ENCODE measurements at places on chromosomes 11 and 22.

- DNase-seq = no peak
Measured at GRCh38 chr11:46198245-46199240, 77.3 kb upstream of the PHF21A start.

DNA sequence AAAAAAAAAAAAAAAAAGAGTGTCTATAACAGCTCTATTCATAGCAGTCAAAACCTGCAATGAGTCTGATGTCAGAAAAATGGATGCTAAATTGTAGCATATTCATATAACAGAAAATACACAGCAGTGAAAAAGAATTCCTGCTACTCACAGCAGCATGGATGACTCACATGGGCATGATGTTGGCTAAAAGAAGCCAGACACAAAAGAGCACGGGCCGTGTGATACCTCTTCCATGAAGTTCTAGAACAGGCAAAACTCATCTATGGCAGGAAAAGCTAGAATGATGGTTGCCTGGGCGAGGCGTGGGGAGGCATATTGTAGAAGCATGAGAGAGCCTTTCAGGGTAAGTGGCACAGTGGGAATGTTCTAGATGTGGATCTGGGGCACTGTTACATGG is 18.9 kb downstream of the PLAAT3 start:
- no peak for DNase-seq

GRCh38 chr11:109155291-109155690 is 266.7 kb upstream of the C11orf87 start:
- no peak for DNase-seq

GRCh38 chr11:96990914-96991313 is 601.1 kb downstream of the JRKL start:
- DNase-seq = no peak

- no peak for DNase-seq
Measured at GRCh38 chr11:126426106-126426505, 70.6 kb downstream of the ST3GAL4 start.

- no peak for DNase-seq
Measured at GRCh38 chr11:32107647-32108046, 16.8 kb downstream of the RCN1 start.

DNA sequence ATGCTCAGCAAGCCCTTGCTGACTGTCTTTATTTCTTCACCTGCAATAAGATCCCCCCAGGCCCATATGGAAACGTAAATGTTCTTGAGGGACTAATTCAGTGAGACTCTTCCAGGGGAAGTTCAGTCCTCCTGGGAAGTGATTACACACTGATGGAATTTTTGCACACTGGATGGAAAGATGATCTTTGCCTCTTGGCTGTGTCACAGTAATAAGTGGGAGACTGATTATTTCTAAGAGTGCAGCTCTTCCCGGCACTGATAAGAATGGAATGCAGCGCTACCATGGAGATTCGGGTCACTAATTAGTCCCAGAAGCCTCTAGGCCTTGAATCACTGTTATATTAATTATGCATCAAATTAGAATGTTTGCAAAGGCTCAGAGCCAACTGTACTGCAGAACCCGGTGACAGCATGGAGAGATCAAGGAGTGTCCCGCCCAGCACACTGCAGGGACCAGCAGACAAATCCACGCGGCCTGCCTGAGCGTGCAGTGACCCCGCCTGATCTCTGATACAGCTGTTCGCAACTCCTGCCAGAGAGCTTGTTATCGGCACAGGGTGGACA is 178.3 kb downstream of the SNX19 start:
- DNase-seq = peak; percentile 81

DNA sequence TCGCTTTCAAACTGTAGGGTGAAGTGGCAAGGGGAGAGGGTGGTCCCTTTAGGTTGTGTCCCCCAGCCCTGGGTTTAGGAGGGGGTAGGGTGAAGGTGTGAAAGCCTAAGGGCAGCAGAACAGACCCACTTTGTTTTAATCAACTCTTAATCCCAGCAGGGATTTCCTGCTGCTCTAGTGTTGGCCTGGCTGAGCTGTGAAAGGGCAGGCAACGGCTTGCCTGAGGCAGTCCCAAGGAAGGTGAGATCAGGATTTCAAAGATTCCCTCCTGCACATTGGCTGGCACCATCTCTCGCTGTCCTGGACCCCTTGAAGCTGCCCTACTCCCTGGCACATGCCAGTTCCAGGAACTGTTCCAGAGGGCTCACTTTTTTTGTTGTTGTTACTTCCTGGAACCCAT is 221.3 kb downstream of the INSC start:
- DNase-seq = no peak

DNA sequence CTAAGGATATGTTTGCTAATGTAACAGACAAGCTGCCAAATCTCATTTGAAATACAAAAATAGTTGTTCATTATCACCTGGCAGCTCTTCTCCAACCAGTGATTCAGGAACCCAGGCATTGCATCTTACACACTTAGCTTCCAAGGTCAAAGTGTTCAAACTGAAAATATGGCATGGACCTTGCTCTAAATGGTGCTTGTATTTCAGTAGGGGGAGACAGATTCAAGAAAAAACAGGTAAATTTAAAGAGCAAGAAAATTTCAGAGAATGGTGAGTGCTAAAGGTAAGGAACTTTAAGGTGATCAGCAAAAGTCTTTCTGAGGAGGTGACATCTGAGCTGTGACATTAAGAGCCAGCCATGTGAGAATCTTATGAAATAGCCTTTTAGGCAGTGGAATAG is 82.8 kb upstream of the E2F8 start:
- peak; percentile 16 for DNase-seq

DNA sequence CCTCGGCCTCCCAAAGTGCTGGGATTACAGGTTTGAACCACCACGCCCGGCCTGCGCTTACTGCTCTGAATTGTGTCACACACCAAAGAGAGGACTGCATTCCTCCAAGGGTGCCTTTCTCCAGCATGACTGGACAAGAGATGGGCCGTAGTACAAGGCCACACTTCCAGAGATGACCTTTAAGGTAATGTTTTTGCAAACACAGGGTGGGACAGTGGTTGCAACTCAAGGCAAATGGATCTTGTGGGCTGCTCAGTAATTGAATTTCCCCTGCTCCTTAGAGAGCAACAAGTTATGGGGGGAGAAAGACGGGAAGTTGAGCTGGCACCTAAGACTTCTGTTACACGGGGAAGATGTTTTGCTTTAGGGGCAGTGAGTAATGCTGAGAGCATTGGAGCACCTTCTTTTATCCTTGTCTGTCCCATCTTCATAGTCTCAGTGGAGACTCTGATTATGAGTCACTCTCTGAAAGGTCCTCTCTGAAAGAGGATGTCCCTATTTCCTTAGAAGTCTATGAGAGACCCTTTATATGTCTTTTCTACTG is 66.3 kb downstream of the C11orf91 start:
- no peak for DNase-seq

- no peak for DNase-seq
Measured at GRCh38 chr22:37276776-37277175, 5.5 kb upstream of the CYTH4 start.

DNA sequence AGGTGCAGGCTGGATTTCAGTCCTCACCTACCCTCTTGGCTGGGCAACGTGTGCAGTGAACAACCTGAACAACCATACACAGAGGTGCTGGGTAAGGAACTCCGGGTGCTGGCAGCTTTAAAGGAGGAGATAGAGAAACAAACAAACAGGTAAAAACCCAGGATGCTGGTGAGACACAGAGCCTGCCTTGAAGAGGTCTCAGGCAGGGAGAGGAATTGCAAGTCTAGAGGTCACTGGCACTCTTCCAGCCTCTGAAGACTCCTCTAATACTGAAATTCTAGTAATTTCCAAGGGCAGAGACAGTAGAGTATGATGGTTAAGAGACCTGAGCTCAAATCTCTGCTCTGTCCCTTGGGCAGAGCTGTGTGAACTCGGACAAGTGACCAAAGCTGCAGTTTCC is 192.5 kb downstream of the CEP164 start:
- peak; percentile 21 for DNase-seq

DNA sequence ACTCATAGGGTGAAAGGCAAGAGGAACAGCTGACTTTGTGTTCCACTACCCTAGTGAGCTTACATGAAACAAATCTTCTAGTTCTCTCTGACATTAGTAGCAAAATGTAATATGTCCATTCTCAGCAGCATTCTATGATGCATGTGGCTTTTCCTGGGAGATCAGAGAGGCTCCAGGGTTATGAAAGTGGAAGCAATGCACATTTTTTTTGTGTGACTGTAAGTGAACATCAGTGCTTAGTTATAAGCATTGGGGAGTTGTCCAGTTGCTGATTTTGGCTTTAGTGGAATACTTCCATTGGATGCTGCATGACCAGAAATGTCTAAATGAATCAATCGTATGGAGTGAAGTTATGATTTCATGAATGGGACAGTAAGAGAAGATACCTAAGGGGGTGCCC is 255.9 kb downstream of the FAT3 start:
- peak; percentile 1 for DNase-seq

DNA sequence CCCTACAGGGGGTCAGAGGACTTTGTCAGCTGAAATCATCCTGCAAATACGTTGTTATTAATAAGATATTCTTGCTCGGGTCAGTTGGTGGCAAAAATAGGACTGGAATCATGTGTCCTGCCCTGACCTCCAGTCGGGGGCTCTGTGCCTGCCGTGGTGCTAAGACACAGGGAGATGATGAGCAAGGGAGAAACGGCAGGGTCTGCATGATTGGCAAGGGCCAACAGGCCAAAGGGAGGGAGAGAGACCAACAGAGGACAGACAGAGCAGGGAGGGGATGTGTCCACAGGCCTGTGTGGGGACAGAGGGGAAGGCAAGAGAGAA is 10.4 kb upstream of the TSKU start:
- DNase-seq = no peak

GRCh38 chr11:88231894-88232482 is 56.7 kb upstream of the RAB38 start:
- peak; percentile 61 for DNase-seq

GRCh38 chr11:120715239-120715638 is 203.7 kb downstream of the GRIK4 start:
- peak; percentile 21 for DNase-seq

GRCh38 chr11:58637371-58637770 is 14.9 kb downstream of the CNTF start:
- no peak for DNase-seq

DNA sequence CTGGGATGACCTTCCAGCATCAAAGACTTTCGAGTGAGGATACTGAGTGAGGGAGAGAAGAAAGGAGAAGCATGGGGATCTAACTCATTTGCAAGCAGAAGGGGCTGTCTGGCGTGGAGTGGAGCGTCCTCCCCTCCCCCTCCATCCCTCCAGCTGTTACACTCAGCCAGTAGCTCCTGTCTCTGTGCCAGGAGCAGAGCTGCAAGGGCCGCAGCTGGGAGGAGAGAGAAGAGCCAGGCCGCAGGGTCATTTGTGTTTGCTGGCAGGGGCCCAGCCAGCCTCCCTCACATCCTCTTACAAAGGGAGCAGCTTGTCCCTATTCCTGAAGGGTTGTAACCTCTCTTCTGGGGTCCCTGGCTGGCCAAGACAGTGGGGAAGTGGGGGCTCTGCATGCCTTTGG is 57.9 kb downstream of the NECTIN1 start:
- peak; percentile 97 for DNase-seq

GRCh38 chr11:31806928-31807798 is 4.0 kb downstream of the PAX6 start:
- no peak for DNase-seq

GRCh38 chr22:42957958-42958357 is 57.0 kb downstream of the PACSIN2 start:
- DNase-seq = no peak

DNA sequence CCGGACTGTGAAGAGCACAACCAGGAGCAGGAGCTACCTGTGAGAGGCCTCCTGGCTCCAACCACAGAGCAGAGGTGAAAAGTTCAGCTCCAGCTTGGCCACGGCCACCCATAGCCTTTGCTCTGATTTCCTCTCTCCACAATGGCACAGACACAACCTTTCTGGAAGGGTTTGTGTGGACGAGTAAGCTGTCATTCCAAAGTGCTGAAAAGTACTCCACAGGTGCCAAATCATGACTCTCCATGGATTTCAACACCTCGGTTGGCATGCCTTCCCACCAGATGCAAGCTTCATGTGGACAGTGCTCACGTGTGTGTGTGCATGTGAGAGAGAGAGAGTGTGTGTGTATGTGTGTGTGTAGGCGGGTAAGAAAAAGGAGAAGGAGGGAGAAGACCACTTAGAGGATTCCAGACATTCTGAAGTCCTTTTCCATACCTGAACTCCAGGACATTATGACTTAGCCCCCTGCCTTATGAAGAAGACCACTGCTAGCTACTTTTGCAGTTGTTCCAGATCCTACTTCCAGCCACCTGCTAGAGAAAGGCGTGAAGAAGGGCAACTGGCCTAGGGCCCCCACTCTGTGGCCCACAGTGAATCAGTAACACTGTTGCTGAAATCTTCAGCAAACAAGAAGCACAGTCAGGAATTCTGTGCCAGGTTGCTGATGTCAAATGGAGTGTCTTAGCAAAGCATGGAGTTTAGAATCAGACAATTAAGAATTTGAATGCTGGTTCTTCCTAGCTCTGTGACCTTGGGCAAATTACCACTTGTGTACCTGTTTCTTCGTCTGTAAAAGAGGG is 13.9 kb upstream of the NAV2 start:
- DNase-seq = no peak

- no peak for DNase-seq
Measured at GRCh38 chr11:44305026-44305469, 4.9 kb downstream of the ALX4 start.

GRCh38 chr11:2838091-2838490 is 47.5 kb downstream of the CDKN1C start:
- no peak for DNase-seq

DNA sequence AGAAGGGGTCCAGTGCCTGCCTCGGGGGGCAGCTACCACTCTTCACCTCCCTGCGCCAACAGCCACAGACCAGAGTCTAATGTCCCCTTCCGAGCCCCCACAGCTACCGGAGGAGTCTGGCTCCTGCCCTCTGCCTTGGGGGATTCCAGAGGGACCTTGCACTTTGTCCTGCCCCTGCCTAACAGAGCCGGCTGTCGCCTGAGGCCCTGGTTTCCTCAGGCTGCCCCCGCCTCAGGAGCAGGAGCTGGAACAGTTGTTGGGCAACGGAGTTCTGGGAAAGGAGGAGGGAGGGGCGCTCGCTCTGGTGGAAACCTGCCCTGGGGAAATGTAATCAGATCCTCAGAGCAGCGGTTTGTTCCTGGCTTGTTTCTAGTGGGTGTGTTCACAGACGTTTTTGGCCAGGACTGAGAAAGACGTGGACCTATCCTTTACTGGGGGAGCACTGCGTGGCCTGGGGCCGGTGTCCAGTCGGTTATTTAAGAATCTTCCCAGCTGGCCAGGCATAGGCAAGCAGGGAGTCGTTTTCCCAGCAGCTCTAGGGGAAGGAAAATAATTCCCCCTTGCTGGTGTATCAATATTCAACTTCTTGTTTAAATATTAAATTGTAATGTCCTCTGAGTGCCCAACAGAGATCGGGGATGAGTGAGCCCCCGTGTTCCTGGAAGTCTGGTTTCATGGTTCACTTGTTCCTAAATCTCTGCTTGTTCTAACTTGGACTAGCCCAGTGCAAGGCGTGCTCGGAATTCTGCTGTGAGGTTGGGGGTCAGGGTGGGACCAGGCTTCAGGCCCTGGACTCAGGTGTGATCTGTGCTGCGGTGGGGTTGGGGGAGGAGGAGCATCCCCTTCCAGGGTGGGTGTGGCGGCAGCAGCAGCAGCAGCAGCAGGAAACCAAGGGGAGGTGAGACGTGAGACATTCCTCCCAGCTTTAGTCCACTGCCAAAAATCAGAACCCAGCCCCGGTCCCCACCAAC is 32.1 kb downstream of the A4GALT start:
- peak; percentile 89 for DNase-seq

- peak; percentile 83 for DNase-seq
Measured at GRCh38 chr22:22959147-22959827, 71.7 kb downstream of the IGLL5 start.
